Stimulated activated CD8-positive, alpha-beta memory T cell treated with anti-CD3 and anti-CD28 coated beads, Interleukin-2, amount 100 ng/mL, for 48 hours (primary cell): ENCODE measurements at places on chromosomes 7 and 10.

DNA sequence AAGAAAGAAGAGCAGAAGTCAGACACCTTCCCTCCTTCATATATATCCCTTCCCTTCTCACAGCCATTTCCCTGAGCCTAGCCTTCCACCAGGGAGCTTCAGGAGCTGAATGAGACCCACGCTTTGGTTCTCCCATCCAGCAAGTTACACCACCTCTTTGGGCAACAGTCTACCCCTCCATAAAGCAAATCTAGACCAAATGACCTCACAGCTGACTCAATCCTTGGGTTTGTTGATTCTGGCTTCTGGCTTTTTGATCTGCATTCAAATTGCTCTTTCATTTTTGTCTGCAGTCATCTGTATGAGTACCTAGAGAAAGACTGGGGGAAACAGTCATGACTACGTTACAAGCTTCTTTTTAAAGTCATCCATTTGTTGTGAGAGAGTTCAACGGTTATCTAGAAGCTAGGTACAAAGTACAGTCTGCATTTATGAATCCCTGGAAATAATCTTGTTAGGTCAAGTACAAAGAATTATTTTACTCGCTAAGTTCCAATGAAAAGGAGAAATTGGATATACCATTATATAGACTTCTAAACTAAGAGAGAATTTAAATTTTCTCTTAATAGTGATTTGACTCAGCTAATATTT lies 86.3 kb downstream of the RAB11FIP2 start:
- no peak for DNase-seq

- no peak for DNase-seq
These were observed 97.3 kb downstream of the DNAH11 start for GRCh38 chr7:21640105-21640504.

- no peak for DNase-seq
These were observed 12.2 kb downstream of the MAD1L1 start for GRCh38 chr7:2220506-2220905.

DNA sequence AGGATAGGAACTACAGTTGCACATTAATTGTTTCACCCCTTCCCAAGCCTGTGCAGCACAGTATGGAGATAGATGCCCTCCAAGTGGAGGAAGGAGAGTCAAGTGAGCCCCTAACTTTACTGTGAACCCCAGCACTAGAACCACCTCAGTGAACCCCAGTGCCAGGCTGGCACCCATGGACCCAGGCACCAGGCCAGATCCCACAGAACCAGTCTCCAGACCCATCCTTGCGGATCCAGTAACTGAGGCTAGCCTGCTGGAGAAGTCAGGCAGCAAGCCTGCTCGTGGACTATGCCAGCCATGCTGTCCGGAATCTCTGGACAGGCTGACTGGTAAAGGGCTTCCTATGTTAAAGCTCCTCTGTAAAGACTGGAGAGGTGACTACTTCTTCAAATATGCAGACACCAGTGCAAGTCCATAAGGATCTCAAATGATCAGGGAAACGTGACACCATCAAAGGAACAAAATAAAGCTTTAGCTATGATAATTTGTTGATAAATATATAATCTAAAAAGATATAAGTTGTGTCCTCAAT lies 27.7 kb downstream of the SHOC2 start:
- no peak for DNase-seq

DNA sequence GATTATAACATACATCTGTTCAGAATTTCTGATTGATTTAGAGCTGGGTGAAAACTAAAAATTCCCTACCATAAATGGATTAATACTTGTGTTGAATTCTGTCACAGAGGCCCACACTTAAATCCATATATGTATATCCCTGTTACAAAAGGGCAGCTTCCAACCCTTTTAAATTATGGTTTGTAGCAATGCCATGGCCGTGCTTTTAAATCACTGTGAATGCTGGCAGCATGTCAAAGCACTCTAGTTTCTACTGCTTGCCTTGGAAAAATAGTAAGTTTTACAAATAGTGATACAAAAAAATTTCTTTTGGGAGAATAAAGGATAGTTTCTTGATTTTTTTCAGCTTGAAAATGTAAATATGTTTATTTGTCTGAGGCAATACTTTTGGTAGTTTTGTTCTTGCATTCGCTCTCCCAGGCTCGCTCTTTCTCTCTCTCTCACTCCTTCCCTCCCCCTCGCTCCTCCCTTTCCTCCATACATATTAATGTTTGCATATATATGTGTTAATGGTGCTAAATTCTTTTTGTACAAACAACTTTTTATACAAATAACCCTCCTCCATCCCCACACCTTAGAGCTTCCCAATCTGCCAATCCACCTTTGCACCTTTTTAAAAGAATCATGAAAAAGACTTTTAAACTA lies 29.8 kb downstream of the TES start:
- no peak for DNase-seq

DNA sequence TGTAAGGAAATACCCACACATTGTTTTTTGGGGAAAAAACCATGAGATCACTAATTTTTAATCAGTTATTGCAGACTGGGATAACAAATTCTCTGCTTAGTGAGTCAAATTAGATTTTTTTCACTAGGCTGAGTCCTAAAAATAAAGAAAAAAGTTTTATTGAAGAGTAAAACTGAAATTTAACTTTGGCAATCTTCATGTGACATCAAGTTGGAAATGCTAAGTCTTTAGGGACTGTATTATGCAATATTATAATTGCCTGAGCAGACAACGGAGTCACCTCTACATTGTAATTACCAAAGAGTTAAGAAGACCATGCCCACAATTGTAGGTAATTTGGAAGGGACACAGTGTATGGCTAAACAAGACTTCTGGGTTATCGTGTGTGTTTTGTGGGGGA lies 2.2 kb upstream of the CLEC5A start:
- DNase-seq: no peak

- DNase-seq: no peak
These were observed 3.9 kb downstream of the PTF1A start for GRCh38 chr10:23195846-23196600.

DNA sequence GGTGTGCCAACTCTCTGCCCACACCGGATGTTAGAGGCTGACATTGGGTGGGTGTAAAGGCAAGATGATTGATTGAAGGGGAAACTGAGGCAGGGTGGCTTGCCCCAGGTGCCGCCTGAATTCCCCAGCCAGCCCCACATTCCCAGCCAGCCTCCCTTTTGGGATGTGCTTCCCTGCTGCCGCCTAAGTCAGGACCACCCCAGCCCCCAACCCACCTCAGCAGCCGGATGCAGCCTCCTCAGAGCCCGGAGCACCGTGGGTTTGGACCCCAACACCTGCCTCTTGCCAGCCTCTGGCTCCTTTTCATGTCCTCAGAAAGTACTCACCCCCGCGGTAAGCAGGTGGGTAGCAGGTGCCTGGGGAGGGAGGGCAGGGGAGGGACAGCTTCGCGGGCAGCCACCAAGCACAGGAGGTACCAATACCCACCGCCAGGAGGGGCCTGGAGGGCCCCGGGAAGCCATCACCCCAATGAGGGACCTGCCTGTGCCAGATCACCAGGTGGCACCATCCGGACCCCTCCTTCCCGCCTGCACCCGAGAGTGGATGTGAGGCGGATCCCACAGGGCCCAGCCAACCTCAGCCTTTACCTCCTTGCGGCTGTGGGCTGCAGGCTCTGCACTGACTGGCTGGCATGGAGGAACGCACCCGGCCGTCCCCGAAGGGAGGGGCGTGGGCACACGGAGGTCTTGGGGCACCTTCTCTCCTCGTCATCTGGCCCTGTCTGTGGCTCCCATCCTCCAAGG lies 60.5 kb downstream of the PWWP2B start:
- DNase-seq: no peak

- DNase-seq: no peak
These were observed 133.2 kb downstream of the CUX1 start for GRCh38 chr7:101950450-101951119.

DNA sequence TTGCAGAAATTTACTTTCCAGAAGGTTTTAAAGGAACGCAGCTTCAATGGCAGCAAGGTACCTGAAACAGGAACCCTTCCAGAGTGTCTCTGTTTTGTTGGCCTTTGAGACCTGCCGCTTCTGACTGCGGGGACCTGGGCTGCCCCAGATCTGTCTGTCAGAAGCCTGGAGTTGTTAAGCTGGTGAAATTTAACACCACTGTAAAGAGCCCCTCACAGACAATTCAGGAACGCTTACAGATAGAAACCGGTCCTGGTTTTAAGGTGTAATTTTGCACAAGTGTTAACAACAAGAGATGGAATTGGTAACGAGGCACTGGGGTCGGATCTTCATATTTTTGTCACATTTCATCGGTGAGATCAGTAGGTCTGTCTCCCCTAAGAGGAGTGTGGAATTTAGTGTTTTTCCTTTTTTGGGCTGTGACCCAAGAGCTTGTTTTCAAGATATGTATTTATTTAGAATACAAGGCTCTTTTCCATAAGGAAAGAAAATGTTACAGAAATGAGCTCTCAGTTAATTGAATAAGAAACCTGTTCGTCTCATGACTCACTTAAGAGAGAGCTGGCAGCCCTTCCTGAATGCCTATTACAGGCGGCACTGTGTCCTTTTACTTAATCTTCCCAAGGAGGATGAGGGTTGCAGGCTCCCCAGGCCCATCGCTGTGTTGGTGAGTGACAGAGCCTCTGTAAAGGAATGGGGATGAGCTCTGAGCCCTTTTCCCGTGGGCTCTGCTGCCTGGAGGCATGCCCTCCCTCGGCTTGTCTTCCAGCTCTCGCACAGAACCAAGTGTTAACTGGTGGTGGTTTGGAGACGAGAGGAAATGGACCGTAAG lies 168.7 kb downstream of the CUX1 start:
- no peak for DNase-seq

DNA sequence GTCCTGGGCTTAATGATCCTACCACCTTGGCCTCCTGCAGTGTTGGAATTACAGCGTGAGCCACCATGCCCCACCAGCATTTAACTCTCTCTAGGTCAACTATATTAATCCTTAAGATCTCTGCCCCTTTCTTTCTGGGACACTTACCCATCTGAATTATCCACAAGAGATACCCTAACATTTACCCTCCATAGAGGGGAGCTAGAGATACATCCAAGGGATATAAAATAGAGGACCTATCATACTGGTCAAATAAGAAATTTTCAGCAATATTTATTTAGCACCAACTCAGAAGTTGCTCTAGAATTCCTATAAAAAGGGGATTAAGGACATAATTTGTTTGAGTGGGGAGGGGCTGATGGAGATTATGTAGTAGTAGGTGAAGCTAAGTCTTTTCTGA lies 96.5 kb downstream of the OTUD1 start:
- DNase-seq: no peak

- no peak for DNase-seq
These were observed 567.7 kb downstream of the ETV1 start for GRCh38 chr7:13421776-13422175.

DNA sequence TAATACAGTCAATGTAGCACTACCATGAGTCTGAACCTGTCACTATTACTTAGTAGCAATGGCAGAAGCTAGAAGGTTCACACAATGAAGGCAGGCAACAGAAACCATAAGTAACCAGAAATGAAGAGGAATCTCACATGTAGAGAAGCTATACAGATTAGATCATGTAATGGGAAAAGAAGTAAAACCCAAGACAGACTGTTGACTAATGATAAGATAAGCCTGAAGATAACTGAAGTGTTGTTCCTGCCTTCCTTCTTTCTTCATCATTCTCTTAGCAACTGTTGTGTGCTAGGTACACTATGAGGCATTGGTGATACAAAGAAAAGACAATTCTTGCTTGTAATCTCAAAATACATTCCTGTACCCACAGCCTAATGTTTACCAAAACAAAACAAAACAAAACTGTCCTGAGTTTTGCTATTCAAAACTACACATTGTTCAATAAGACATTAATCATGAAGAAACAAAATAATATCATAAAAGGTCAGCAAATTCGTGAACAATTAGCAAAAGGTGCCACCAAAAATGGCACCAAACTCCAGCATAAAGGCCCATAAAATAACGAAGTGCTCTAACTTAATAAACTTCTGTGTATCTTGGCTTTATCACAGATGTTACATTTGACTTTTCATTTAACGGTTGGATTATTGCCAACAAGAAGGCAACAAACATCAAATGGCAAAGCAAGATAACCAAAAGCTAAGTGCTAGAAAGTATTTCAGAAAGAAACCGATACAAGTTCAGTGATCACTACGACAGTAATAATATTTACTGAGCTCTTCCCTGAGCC lies 27.1 kb downstream of the ZNF800 start:
- no peak for DNase-seq

GRCh38 chr10:13352519-13352918 lies 4.4 kb upstream of the SEPHS1 start:
- no peak for DNase-seq

DNA sequence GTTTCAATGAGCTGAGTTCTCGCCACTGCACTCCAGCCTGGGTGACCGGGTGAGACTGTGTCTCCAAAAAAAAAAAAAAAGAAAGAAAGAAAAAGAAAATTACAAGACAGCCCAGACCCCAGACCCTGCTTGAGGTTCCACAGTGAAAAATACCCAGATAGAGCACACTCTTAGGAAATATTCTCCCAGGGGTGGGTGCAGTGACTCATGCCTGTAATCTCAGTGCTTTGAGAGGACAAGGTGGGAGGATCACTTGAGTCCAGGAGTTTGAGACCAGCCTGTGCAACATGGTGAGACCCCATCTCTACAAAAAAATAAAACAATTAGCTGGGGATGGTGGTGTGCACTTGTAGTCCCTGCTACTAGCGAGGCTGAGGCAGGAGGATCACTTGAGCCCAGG lies 41.1 kb upstream of the GTF2IRD1 start:
- DNase-seq: no peak

- DNase-seq: no peak
These were observed 87.9 kb downstream of the FZD1 start for GRCh38 chr7:91352091-91352490.

GRCh38 chr10:3499120-3499519 lies 285.9 kb downstream of the KLF6 start:
- DNase-seq: no peak

- no peak for DNase-seq
These were observed 9.0 kb downstream of the FAS start for GRCh38 chr10:88999625-89000024.

DNA sequence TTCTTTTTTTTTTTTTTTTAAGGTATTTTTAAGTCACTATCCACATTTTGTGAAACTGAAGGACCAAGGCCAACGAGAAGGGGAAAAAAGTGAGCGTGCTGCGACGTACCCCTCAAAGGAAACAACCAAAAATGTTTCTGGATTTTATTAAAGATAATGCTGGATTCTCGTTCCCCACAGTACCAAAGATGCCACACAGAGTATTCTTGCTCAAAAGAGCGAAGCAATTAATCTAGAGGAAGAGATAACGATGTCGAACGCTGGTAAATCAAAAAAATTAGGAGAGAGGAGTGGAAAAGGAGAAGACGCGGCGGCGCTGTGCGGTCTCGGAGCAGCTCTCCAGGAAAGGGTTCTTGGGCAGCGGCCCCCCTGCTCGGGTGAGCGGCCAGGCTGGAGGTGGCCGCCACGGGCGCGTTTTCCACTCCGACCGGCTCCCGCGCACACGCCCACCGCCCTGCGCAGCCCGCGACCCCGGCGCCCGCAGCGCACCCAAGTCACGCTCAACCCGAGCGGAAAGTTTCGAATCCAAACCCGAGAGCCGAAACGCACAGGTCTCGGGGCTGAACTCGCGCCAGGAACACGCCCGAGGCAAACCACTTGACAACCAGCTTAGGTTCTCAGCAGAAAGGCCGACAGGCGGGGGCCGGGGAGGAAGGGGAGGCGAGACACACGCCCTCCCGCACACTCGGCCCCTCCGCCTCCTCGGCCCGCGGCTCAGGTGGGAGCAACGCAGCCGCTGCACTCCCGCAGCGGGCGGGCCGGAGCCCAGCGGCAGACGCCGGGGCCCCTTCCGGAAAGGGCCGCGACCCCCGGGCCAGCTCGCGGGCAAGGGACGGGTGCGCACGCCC lies 989 bp downstream of the SRPK2 start:
- DNase-seq: peak; percentile 20

GRCh38 chr7:113113912-113114311 lies 4.4 kb downstream of the SMIM30 start:
- no peak for DNase-seq

- DNase-seq: no peak
These were observed 28.8 kb downstream of the PTPN12 start for GRCh38 chr7:77565917-77566316.
